Hindlimb muscle (tissue), 1 donor: ENCODE measurements at places on chromosomes 12 and 14. TPM values are rescaled to one million over a fixed set of nuclear protein-coding genes. Genes with fewer than 3 reads are reported as not detected.
A peak's percentile ranks its signal among the peaks of the same experiment; 100 is the strongest.

GRCh38 chr14:100149851-100150611, 9.4 kb downstream of the DEGS2 start:
- no peak for DNase-seq

DNA sequence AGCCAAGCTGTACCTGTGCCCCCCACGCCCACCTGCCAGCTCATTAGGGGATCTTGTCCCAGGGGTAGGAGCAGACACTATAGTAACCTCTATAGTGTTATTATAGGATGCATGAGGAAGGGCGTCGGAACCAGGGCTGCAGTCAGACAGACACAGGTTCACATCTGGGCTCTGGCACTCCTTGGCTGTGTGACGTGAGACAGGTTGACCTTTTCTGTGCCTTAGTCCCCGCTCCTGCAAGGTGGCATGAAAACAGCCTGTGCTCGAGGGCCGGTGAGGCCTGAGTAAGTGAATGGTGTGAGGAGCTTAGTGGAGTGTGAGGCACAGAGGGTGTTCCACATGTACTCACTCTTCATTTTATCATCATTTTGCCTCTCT, 19.0 kb downstream of the ASB2 start:
- DNase-seq, result no peak

GRCh38 chr12:72295744-72296143, 23.6 kb downstream of the TRHDE start:
- DNase-seq, result no peak

GRCh38 chr14:104804481-104805325, 3.8 kb downstream of the ZBTB42 start:
- no peak for DNase-seq

GRCh38 chr12:124321556-124322270, 26.8 kb downstream of the RFLNA start:
- DNase-seq, result no peak

- no peak for DNase-seq
Measured at GRCh38 chr14:94474581-94475031, 1.4 kb downstream of the SERPINA9 start.

DNA sequence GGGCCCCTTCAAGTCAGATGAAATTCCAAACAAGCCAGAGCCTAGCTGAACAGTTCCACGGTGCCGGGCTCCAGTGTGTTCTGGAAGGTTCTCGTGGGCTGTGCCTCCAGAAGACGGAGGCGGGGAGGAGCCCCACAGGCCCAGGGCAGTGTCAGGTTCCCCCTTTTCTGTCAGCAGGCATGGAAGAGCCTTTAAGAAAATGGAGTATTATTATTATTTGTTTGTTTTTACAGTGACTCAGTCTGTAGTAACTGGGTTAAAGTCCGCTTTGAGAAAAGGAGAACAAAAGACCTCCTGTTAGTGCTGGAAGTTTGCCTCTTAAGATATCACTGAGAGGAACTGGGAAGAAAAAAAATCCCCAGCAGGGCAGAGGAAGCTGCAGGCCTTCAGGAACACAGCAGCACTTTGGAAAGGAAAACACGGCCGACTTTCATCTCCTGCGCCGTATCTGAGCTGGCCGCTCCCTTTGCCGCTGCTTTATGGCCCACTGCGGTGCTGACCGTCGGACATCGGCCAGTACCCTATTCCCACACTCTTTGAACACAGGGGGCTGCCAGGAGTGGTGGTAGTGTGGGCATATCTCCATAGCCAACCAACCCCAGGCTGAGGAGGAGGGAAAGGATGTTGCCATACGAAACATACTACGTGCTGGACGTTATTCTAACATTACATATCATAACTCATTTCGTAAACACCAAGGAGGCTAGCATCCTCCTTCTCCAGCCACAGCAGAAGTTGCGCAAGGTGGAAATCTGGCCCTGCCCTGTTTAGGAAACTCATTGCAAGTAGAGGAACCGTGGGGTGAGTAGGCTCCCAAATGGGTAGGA, 194.0 kb downstream of the ZFP36L1 start:
- DNase-seq, result no peak

- no peak for DNase-seq
Measured at GRCh38 chr12:124208489-124208888, 86.4 kb upstream of the RFLNA start.

- DNase-seq, result no peak
Measured at GRCh38 chr14:61536661-61537562, 158.4 kb upstream of the HIF1A start.

- peak; percentile 68 for DNase-seq
Measured at GRCh38 chr14:24436355-24437019, 6.1 kb downstream of the SDR39U1 start.

DNA sequence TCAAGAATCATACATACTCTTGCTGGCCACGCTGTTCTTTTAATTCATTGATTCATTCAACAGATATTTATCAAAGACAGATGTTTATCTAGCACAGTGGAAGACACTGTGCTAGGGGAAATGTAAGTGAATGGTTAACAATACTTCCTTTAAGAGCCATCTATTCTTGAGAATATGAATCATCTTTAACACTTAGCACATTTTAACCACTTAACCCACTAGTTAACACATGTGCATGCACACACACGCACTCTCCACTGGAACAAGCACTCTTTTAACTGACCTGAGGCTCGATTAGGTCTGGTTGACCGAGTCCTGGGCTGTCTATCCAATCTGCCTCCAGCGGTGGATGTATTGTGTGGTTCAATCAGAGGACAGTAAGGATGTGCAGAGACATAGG, 34.6 kb downstream of the LMNTD1 start:
- DNase-seq, result no peak

DNA sequence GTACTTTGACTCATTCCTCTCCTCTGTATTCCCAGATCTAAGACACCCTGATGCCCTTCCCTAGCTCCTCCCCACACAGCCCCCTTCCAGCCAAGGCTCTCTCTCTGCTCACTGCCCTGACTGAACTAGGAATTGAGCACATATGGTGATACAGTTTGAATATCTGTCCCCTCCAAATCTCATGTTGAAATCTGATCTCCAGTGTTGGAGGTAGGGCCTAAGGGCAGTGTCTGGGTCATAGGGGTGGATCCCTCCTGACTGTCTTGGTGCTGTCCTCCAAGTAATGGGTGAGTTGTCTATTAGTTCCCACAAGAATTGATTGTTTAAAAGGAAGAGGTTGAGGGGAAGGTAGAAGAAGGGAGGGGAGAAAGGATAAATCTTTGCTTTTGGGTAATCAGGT, 17.4 kb downstream of the CMKLR1 start:
- no peak for DNase-seq

- DNase-seq, result peak; percentile 61
Measured at GRCh38 chr12:12376646-12377448, 20.0 kb downstream of the BORCS5 start.

- no peak for DNase-seq
Measured at GRCh38 chr12:127716166-127716565, 550.8 kb upstream of the TMEM132C start.

DTX1 gene
- 5.9 TPM for polyA plus RNA-seq

C14orf39 gene
- polyA plus RNA-seq, result 1.7 TPM

KRT71 gene
- polyA plus RNA-seq, result not detected

CPNE6 gene
- polyA plus RNA-seq, result not detected
